Stimulated activated CD8-positive, alpha-beta memory T cell treated with anti-CD3 and anti-CD28 coated beads, Interleukin-4, amount 100 ng/mL, for 24 hours (primary cell): ENCODE measurements at places on chromosomes 12 and 14.

GRCh38 chr14:105358140-105358846, 40.0 kb upstream of the TEX22 start:
- no peak for DNase-seq

- no peak for DNase-seq
Measured at GRCh38 chr14:104977008-104977680, 1.0 kb downstream of the AHNAK2 start.

DNA sequence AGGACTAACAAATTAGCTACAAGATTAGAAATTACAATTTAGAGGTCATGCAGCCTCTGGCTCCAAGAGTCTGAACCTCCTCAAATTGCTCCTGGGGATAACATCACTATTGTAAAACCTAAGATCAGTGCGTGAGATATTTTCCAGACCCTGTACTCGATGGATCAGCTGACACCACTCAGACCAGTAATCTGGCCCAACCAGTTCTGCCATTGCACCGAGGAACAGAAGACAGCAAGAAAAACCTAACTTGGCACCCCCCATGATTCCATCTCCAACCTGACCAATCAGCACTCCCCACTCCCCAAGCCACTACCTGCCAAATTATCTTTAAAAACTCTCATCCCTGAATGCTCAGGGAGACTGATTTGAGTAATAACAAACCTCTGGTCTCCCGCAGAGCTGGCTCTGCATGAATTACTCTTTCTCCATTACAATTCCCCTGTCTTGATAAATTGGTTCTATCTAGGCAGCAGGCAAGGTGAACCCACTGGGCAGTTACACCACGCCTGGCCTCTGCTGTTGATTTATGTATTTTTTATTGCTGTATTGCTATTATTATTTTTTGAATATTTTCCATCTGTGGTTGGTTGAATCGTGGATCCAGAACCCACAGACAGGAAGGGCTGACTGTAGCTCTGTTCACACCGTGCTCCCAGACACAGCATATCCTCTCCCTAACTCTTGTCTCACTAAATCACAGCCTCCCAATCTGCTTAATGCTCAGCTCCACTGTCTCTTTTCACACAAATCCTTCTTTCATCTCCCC, 9.2 kb downstream of the HEBP1 start:
- DNase-seq: no peak

DNA sequence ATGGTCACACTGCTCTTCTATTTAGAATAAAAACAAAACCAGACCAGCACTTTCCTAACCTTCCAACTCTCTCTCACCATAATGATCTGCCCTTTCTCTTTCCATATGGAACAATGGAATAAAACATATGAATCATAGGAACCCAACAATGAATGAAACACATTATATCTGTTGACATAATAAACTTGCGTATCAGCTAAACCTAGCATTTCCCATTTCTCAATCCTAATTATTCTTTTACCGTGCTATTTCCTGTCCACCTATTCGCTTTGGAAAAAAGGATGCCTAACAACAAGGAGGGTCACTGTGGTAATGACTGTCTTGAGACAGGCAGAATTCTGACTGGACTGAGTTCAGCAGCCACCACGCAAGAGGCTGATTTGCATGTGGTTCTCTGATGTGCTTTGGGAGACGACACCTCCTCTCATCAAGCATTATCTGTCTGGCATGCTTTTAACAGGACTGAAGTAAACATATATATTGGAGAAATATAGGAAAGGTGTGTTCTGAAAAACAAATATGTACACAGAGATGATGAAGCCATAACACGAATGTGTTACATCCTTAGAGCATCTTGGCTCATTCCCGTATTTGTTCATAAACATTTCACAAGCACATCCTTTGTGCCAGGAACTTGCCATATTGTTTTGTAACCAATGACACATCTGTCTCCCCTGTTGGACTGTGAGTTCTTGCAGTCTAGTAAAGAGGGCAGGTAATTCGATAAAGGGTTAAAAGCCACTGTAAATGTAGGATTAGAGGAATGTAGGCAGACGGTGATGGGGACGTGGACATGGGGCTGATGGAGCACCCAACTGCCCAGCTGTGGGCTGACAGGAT, 87.7 kb downstream of the PTPRB start:
- DNase-seq: no peak

DNA sequence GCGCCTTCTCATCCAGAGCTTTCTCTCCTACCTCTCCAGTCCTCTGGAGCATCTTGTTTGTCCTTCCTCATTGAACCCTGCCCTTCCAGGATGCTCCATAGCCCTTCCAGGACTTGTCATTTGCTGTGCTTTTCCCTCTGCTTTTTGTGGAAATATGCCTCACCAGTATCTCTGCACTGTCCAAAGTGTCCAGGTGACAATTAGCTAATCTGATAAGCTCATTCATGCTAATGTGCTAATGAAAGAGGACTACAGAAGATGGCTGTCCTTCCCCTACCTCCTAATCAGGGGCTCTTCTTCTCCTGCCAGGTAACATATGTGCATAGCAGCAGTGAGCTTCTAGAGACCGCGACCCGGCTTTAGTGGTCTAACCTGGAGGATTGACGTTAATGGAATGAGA, 58.4 kb upstream of the OTX2 start:
- no peak for DNase-seq
